ENCODE measurements at places on chromosomes 4 and X.

- no peak for DNase-seq
Measured at GRCh38 chr4:48490680-48491513, 845 bp downstream of the ZAR1 start.

GRCh38 chrX:22357621-22358020 lies 84.9 kb downstream of the CBLL2 start:
- DNase-seq, result no peak

DNA sequence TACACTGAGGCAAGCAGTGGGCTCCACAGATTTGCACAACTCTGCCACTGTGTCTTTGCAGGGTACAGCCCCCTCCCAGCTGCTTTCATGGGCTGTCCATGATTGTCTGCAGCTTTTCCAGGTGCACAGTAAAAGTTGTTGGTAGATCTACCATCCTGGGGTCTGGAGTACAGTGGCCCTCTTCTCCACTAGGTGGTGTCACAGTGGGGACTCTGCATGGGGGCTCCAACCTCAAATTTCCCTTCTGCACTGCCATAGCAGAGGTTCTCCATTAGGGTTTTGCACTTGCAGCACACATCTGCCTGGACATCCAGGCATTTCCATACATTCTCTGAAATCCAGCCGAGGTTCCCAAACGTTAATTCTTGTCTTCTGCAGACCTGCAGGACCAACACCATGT lies 1002.3 kb downstream of the FAM133A start:
- DNase-seq, result no peak

DNA sequence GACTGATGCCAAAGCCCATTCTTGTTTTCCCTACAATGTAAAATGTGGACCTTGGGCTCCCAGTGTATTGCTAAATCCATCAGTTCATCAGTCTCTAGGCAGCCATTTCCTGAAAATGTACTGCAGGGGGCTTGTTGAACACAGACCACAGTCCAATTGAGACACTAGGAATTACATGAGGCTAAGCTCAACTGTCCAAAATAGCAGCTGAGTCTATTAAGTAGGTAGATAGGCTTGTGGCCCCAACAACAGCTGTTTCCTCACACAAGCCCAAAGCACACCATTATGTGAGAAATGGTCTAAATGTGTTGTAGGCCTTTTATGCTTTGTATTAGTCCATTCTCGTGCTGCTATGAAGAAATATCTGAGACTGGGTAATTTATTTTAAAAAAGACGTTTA lies 60.0 kb upstream of the PAK3 start:
- DNase-seq, result no peak

- DNase-seq, result no peak
Measured at GRCh38 chr4:22434895-22435294, 81.0 kb downstream of the ADGRA3 start.

- no peak for DNase-seq
Measured at GRCh38 chrX:127313635-127314034, 494.1 kb downstream of the PRR32 start.

DNA sequence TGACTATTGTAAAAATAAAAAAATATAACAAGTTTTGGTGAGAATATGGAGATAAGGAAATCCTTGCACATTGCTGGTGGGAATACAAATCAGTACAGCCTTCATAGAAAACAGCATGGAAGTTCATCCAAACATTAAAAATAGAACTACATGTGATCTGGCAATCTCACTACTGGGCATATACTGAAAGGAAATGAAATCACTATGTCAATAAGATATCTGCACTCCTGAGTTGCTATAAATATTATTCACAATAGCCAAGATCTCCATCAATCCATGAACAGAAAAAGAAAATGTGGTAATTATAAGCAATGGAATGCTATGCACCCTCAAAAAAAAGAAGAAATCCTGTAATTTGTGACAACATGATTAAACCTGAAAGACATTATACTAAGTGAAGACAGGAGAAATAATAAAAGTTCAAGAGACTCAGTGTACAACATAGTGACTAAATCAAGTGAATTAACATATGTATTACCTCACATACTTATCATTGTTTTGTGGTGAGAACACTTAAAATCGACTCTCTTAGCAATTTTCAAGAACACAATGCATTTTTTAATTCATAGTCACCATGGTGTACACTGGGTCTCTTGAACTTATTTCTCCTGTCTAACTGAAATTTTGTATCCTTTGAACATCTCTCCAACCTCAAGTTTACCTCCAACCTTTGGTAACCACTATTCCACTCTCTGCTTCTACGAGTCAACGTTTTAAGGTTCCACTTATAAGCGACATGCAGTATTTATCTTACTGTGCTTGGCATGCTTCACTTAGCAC lies 1703.7 kb upstream of the AGA start:
- no peak for DNase-seq

DNA sequence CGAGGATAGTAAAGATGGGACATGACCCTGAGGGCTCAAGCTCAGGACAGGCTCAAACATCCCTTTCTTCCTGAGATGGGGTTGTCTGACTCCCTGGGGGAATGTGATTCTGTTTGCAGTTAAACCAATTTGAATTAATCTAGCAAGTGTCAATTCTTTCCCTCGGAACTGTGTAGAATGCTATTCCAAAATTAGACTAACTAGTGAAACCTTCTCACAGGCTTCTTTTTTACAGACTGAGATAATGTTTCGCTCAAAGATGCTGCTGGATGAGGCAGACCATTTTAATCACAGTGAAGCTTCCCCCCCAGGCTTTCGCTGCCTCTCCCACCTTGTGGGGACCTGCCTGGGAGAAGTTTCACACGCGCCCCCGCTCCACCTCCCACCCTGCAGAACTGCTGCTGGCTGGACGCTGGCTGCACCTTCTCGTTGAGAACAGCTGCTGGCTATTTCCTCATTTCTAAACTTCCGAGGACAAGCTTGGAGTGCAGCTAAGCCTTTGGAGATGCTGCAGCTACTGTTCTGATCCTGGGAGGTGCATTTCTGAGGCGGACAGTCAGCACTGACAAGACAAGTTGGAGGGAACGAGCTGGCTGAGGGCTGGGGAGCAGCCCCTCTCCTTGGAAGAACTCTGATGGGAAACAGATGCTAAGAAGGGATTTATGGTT lies 297.8 kb downstream of the RAPGEF2 start:
- no peak for DNase-seq
